ENCODE measurements at places on chromosomes 2 and 18.

- DNase-seq = no peak
Measured at GRCh38 chr18:46070232-46070631, 1.8 kb downstream of the PSTPIP2 start.

- DNase-seq = no peak
Measured at GRCh38 chr2:212195626-212196025, 343.0 kb downstream of the ERBB4 start.

GRCh38 chr18:63119647-63120046 lies 199.9 kb downstream of the BCL2 start:
- no peak for DNase-seq

DNA sequence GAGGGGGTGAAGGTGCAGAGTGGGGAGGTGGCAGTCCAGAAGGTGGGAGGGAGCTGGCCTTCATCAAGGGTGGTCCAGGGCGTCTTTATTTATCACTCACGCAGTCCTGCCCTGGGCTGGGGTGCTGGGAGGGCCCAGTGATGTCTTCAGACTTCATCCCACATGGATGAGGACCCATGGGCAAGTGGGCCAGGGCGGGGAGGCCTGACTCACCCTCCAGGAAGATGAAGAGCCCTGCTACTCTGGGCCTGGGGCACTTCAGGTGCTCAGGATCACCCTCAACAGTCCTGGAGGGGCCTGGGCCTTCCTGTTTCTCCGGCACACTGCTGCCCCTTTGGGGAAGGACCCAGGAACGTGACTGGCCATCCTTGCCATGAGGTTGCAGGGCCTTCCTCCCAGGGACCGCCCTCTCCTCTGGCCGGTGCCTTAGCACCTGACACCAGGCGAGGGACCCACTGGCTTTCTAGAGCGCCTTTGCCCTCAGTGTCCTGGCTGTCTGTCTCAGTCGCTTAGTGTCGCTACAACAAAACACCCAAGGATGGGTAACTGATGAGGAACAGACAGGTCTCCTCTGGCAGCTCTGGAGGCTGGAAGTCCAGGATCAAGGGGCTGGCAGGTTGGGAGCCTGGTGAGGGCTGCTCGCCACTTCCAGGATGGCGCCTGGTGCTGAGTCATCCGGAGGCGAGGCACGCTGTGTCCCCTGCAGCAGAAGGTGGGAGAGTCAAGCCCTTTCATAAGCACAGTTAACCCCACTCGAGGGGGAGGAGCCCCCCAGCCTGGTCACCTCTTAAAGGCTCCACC lies 57.8 kb upstream of the HS6ST1 start:
- no peak for DNase-seq

- no peak for DNase-seq
Measured at GRCh38 chr2:28322051-28322450, 70.6 kb upstream of the FOSL2 start.

- no peak for DNase-seq
Measured at GRCh38 chr2:172864182-172864581, 128.5 kb downstream of the RAPGEF4 start.

GRCh38 chr2:200172944-200173581 lies 133.4 kb upstream of the SPATS2L start:
- no peak for DNase-seq

DNA sequence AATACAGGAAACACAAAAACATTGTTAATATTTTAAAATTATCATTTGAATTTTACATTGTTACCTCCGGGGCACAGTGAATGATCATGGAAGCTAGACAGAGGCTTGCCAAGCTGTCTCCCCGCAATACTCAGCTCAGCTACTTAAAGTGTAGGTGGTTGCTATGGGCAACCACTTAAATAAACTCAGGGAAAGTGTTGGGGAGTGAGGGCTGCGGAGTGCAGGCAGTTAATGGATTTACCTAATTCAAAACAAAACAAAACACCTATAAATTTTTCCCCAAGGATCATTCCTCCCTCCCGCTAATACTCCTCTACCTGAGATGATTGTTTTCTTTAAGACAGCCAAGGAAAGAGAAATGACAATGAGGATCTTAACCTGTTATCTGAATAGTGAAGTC lies 349.5 kb downstream of the TGIF1 start:
- DNase-seq = no peak

DNA sequence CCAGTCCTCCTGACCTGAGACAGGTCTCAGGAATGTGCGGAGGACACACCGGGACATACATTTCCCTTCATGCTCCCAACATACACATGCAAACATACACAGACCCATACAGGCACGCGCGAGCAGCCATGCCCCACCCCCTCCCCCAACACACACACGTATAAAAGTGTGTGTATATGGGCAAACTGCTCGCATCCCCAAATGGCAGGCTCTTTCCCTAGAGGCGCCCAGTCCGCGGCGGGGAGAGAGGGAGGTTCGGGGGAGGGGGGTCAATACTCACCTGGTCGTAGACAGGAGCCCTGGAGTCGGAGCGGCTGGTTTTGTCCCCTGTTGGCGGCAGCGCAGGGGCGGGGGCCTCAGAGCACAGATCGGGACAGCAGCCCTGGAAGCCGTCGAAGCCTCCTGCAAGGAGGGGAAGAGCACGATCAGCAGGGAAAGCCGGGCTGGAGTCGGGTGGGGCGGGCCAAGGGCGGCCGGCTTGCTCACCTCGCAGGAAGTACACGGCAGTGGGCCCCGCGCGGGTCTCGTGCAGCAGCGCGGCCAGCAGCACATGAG lies 682 bp downstream of the DUSP2 start:
- DNase-seq = no peak

Measured in cerebellar nuclear complex (tissue), 1 donor.